ENCODE measurements at places on chromosomes 12 and 14.

- no peak for DNase-seq
Measured at GRCh38 chr12:51488281-51488680, 63.6 kb downstream of the SLC4A8 start.

DNA sequence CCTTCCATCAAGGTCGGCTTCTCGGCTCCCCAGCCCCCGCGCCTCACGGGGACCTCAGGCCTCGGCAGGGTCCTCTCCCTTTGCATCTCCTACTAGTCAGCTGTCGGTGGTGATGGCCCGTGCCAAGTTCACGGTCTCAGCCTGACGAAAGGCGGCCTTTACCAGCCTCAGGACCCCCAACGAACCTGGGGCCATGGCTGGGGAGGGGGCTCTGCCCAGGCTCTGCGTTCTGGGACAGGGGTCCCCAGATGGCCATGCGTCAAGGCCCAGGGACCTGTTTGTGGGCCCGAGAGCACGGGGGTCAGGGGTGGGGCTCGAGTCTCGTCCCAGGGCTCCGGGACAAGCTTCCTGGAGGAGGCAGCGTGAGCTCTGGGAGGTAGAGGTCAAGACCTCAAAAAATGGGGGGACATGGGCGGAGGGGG is 32.8 kb upstream of the DEGS2 start:
- no peak for DNase-seq

DNA sequence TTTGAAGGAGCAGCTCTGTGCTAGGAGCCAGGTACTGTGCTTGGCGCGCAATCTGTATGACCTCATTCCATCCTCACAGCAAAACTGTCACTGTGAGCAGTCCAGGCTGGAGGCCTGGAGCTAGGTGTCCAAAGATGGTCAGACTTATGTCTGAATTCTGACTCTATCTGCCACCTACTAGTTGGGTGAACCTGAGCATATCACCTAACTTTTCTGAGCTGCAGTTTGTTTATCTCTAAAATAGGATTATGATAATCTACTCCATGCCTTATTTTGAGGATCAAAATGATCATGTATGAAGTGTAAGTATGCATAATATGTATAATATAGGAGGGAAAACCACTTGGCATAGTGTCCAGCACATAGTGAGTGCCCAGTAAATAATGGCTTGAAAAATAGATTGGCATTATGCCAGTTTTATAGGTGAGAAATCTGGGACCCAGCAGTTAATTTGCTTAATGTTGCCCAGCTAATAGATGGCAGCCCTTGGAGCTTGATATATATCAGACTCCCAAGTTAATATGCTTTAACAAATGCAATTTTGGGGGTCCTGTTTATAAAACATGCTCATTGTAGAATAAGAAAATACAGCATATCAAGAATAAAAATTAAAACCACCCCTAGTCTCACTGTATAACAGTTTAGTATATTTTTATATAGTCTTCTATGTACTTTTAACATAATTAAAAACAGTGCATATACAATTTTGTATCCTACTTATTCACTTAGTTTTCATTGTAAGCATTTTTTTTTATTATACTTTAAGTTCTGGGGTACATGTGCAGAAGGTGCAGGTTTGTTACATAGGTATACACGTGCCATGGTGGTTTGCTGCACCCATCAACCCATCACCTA is 4.5 kb upstream of the JPH4 start:
- no peak for DNase-seq

DNA sequence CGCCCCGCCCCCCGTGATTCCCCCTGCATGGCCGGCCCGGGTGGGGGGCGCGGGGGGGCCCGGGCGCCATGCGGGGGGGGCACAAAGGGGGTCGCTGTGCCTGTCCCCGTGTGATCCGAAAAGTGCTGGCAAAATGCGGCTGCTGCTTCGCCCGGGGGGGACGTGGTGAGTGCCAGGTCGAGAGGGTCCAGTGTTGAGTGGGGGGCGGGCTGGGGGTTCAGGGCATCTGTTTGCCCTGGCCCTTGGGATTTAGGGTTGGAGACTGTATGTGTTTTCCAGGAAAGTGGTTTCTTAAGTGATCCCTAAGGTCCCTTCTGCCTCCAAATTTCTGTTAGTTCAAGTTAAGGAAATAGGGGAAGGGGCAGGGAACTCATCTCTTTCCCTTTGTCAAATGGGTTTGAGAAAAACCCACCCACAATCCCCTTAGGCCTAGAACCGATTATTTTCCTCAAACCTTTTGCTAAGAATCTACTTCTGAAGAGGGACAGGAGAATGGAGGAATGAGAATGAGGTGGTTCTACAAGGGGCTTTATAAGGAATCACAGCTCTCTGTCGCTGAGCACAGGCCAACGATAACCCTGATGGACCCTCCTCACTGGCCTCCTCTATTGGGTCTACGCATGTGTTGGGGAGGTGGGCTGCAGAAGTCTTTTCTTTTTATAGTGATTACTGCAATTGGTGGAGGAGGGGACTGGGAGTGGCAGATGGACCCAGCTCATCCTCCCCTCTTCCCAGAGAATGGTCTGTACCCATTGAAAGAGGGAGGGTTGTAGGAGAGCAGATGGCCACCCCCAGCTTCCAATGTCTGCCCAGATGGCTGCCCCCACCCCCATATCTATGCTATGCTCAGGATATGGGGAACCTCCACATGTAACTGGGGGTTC is 834 bp downstream of the ARHGEF25 start:
- DNase-seq, result no peak

- no peak for DNase-seq
Measured at GRCh38 chr14:95180966-95181741, 23.8 kb upstream of the DICER1 start.

DNA sequence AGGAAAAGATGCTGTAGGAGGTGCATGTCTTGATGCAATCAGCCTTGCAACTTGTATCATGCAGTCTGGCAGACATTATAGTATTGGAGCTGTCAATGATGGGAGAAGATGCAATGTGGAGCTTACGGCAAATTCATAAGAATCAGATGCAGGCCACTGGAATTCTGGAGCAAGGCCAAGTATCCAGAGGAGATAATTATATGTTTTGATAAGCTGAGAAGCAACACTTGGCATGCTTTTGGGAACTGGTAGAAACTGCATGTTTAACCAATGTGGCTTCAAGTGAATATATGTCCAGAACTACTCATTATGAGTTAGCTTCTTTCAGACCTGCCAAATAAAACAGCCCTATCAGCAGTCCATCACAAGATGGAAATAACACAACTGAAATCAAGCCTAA is 249.1 kb upstream of the PPFIA2 start:
- no peak for DNase-seq

DNA sequence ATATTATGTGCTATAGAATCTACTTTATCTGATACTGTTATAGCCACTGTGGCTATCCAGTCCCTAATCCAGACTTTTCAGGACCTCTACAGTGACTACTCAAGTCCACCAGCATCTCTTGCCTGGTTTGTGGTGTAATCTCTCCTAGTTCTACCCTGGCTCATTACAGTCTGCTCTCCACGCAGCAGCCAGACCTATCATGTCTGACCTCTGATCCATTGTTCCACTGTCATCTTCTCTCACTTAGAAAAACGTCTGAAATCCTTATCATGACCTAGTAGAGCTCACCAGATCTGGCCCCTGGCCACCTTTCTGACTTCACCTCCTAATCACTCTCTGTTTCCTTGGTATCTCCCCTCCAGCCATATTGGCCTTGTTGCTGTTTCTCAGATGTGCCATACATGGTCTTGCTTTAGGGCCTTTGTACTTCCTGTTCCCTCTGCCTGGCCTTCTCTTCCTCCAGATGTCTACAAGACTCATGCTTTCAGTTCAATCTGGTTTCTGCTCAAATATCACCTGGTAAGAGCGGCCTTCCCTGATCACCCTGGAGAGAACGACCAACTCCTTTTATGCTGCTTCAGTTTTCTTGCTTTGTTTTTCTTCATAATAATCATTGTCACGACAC is 475.5 kb downstream of the AACS start:
- DNase-seq, result no peak

DNA sequence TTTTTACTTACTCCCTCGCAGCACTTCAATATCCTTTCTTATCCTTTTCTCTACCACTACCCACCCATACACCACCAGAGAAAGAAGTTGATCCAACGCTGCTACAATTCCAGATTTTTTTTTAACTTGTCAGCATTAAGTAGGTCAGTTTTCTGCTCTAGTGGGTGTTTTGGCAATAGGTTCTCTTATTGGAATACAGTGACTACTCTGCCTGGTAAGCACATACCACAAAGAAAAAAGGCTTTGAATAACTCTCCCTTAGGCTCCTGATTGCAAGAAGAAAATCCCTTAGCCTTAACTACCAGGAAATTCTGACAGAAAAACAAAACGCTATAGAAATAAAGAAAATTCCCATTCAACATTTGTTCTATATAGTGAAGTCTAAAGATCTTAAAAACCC is 72.0 kb downstream of the NUMB start:
- no peak for DNase-seq

DNA sequence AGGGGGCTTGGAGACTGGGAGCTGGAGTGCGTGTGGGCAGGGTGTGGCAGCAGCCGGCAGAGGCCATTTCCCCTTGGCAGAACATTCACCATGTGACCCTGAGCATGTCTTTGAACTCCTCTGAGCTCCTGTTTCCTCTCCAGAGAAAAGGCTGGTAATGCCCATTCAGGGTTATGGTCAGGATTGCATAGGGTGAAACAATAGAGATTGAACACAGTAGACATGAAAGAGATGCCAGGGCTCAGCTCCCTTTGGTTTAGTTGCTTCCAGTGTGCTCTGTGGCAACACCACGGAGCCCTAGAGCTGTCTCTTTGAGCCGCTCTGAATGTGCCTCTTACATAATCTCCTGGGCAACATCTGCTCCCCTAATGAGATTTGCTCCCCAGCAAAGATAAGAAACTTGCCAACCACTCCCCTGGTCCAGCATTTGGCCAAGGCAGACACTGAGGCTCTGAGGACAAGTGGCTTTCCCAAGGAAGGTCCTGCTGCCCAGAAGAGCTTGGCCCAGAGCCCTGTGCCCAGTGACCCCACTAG is 4.6 kb downstream of the IFI27 start:
- DNase-seq, result no peak

DNA sequence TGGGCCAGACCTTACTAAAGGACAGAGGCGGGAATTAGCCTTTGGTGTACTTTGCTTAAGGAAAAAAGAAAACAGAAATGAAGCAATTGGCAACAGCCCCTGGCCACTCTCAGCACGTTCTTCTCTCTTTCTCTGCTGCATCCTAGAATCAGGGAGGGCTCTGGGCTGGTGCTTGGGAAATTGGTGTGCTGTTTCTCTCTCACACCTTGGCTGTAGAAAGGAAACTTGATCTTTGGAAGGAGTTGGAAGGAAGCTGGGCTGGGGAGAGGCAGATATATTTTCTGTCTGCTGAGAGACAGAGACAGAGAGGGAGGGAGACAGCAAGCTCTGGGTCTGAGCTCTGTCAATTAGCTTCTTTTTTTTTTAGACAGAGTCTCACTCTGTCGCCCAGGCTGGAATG is 27.4 kb downstream of the NOS1 start:
- DNase-seq, result no peak

GRCh38 chr12:10722905-10723746 is at the start of gene YBX3:
Gene YBX3, minus strand, starts transcription at chr12:10723323. Its CDS starts 212 bp downstream, at chr12:10723111.
- DNase-seq, result no peak

- DNase-seq, result no peak
Measured at GRCh38 chr12:14058717-14059116, 77.3 kb upstream of the GRIN2B start.

GRCh38 chr14:103057028-103057371 is 349 bp downstream of the CDC42BPB start:
- DNase-seq, result no peak

- no peak for DNase-seq
Measured at GRCh38 chr12:13183620-13184019, 12.9 kb upstream of the EMP1 start.

DNA sequence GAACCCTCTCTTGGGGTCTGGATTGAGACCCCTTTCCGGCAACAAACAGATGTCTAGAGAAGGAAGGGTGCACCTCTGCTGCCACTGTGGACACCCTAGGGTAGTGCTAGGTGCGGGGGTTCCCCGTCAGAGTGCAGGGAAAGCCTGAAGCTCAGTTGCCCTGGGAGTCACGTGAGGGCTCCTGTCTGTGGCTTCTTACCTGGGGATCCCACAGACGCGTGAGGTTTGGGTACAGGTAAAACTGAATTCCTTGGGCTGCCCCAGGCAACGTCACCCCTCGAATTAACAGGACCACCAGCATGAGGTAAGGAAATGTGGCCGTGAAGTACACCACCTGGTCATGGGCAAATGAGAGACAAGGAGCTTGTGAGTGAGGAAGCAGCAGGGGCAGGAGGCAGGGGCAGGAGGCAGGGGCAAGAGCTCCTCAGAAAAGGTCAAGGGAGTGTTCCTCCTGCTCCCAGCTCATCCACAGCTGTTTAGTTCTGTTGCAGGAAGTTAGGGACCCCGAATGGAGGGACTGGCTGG is 21.0 kb upstream of the SLC6A12 start:
- DNase-seq, result no peak

DNA sequence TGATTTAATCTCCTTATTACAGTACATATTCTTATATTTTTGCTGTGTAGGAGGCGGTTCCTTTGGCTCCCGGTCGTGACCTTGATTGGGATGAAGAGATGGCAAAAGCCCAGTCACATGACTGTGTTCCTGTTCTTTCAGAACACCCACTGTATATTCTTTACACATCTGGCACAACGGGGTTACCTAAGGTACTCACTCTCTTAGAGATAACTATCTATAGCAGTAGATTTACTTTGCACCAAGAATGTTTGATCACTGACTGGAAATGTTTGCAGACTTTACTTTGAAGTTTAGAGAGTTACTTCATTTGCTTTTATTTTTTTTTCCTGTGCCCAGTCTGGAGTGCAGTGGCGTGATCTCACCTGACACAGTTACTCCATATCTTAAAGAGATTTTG is 65.2 kb downstream of the ACSS3 start:
- DNase-seq, result no peak

DNA sequence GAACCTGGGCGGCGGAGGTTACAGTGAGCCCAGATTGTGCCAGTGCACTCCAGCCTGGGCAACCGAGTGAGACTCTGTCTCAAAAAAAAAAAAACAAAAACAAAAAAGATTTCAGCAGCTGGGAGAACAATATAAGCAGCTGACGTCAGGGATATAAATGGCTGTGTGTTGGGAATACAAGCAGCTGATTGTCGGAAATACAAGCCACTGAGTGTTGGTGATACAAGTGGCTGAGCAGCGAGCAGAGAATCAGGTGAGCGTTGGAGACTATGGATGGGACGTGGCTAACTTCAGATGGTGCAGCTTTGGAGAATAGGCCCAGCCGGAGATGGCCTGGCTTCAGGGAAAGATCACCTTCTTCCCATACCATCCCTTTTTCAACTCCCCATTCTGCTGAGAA is 32.0 kb downstream of the PSEN1 start:
- DNase-seq, result no peak

DNA sequence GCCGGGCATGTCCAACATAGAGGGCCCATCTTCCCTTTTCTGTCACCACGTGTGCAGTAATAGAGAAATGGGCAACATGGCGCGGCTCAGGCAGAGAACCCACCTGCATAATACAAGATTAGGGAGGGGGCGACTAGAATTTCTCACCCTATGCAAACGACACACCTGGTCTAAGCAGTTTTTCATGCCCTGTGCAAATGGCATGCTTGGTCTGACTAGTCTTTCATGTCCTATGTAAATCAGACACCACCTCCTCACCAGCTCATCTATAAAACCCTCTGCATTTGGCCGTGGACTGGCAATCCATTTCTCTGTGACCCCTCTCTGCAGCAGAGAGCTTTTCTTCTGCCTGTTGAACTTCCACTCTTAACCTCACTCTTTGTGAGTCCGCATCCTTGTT is 180.2 kb upstream of the PZP start:
- no peak for DNase-seq

All from GM12878 (cell line).